ENCODE measurements at places on chromosomes 4 and X. TPM values are rescaled to one million over a fixed set of nuclear protein-coding genes. Genes with fewer than 3 reads are reported as not detected.

Gene OCIAD2
- 20.0 TPM for polyA plus RNA-seq

Gene SHROOM2
- 7.6 TPM for polyA plus RNA-seq

Gene IL9R
- polyA plus RNA-seq: not detected

Gene GIMD1
- polyA plus RNA-seq: not detected

Gene MUC7
- not detected for polyA plus RNA-seq

Gene DUX4
- polyA plus RNA-seq: not detected

Gene DIPK2B
- 34.1 TPM for polyA plus RNA-seq

Gene LRCH2
- polyA plus RNA-seq: 7.0 TPM

Gene WDFY3
- polyA plus RNA-seq: 36.8 TPM

Gene MAOA
- 74.2 TPM for polyA plus RNA-seq

Gene TMPRSS11B
- polyA plus RNA-seq: not detected

Gene TMEM150C
- 39.8 TPM for polyA plus RNA-seq

DNA sequence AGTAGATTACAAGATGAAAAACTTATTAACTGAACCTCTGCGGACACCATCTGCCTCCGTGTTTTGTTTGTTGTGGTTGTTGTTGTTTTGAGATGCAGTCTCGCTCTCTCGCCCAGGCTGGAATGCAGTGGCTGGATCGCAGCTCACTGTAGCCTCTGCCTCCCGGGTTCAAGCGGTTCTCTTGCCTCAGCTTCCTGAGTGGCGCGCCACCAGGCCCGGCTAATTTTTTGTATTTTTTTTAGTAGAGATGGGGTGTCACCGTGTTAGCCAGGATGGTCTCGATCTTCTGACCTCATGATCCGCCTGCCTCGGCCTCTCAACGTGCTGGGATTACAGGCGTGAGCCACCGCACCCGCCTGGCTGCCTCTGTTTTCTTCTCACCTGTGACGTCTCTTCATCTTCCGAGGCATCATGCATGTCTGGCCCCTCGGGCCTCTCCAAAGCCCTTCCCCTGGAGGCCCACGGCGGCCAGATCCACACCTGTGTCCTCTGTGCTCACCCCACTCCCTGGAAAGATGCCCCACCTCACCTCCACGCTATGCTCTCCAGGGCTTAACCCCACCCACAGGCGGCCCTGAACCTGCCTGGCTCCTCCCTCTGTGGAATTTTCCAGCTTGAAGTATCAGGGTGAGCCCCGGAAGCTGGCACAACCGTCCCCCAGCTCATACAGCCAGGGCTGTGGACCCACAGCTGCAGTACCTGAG, 77.0 kb upstream of the MXD4 start:
- DNase-seq: no peak

DNA sequence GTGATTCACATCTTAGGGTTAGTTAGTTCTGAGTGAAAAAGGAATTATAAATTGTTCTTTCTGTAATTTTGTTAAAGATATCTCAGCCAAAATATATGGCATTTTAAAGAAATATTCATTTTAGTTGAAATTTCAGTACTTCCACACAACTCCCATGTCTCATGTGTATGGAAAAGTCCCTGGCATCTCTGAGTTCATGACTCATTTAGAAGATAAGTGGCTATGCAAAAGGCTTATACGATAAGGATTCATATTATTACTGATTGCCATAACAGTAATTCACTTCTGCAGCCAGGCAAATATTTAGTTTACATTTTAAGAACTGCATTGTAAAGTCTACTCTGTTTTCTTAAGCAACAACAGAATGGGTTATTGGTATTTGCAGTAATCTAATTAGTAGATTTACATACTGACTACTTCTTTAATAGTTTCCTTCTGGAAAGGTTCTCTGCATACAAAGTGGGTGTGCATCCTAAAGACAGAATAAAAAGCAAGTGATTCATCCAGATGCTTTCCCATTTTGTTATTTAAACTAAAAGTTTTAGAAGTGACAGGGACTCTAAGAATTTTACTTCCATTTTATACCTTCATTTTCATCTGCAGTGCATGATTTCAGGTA, 682.4 kb upstream of the PABPC4L start:
- no peak for DNase-seq

DNA sequence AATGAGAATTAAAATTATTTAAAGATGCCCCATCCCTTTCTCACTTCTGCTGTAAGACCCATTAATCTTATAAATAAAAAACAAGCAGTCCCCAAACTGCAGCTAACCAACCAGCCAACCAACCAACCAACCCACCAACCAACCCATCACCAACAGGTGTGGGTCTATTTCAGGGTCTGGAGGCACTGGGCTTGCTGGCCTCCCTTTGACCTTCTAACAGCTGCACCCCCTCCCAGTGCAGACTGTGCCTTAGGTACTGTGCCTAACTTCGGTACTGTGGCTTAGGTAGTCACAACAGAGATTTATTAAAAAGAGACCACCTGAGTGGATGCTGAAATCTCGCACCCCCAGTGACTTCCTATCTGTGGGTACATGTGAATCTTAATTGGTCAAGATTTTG, 128.1 kb downstream of the SORBS2 start:
- no peak for DNase-seq

DNA sequence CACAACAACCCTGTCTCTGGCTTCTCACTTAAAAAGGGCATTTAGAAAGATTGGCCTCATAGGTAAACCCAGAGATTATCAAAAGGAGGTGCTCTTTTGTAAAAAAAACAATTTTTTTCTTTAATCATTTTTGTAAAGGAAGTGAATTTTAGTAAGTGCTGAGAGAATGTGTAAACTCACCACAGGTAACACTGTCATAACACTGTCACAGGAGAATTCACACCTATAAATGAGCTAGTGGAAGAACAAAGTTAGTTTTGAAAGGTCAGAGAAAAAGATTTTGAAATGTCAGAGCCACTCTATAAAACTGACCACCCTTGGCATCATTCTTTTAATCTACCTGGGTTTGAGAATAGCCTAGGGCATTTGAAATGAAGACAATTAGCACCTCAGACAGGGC, 3.3 kb upstream of the SH2D1A start:
- DNase-seq: no peak

DNA sequence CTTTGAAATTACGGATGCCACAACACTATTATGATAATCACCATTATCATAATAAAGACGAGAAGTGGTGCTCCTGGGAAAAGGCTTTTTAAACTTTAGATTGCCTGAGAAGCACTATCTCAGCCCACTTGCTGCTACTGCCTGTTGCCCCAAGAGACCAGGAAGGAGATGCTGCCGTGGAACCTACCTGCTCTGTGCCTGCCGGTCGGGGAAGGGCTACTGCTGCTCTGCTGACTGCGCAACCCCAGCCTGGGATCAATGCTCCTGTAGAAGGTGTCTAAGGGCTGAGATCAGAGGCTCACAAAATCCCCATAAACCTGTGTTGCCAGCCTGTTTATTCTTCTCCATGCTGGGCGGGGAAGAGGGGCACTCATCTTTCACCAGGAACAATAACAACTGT, 145.3 kb upstream of the VCX3B start:
- DNase-seq: no peak

GRCh38 chrX:119693996-119694451, 1.1 kb upstream of the SEPTIN6 start:
- DNase-seq: peak; percentile 43

DNA sequence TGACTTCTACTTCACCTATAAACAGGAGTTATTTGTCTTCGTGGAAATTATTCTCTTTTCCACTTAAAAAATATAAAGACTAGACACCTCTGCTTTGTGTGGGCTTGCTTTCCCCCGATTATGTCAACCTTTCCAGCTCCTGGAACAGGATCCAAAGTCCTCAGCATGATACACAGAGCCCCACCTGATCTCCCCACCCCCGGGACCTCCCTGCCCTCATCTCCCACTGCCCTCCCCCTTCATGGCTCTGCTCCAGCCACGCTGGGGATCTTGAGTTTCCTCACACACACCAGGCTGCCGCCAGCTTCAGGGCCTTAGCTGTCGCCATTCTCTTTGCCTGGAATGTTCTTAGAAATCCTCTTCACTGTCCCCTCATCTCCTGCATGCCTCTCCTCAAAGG, 55.3 kb downstream of the MBNL3 start:
- DNase-seq: no peak

GRCh38 chrX:143095816-143096215, 70.1 kb downstream of the SPANXN4 start:
- DNase-seq: no peak

GRCh38 chr4:150949943-150950342, 65.1 kb downstream of the LRBA start:
- DNase-seq: no peak

- DNase-seq: no peak
Measured at GRCh38 chrX:95721011-95721410, 963.6 kb upstream of the DIAPH2 start.

DNA sequence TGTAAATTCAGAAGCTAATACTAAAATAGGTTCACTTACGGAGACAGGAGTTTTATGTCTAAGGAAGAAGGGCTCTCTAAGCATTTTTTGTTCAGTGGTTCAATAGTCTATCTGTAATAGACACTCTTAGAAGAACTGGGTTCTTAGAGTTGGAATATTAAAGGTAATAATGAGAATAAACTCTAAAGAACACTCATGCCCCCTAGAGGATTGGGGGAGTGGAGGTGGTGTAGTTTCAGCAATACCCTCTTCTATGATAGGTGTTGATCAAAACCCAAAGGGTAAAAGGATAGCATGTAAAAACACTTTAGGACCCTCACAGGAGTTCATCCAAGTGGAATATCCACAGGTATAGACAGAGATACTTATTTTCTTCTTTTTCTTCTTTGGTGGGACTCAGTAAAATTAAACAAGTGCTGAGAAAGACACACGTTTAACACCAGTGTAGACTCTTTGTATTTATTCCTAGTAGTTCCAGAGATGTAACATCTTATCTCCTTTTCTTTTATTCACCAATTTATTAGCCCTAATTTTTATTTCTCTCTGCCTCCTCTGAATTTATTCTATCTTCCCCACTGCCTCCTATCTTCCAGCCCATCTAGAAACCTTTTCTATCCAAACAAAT, 25.7 kb upstream of the MND1 start:
- peak; percentile 37 for DNase-seq

- DNase-seq: no peak
Measured at GRCh38 chrX:70128071-70128470, 5.2 kb upstream of the IGBP1 start.

GRCh38 chrX:15016051-15016450, 142.8 kb downstream of the MOSPD2 start:
- DNase-seq: no peak

GRCh38 chr4:2638730-2639129, 102.3 kb downstream of the FAM193A start:
- no peak for DNase-seq

GRCh38 chr4:103026868-103027267, 7.4 kb upstream of the SLC9B1 start:
- no peak for DNase-seq

DNA sequence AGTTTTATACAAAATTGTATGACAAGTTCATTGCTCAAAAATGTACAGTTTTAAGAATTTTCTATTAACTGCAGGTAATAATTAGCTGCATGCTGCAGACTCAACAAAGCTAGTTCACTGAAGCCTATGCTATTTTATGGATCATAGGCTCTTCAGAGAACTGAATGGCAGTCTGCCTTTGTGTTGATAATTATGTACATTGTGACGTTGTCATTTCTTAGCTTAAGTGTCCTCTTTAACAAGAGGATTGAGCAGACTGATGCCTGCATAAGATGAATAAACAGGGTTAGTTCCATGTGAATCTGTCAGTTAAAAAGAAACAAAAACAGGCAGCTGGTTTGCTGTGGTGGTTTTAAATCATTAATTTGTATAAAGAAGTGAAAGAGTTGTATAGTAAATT, 131.0 kb downstream of the TET2 start:
- no peak for DNase-seq

DNA sequence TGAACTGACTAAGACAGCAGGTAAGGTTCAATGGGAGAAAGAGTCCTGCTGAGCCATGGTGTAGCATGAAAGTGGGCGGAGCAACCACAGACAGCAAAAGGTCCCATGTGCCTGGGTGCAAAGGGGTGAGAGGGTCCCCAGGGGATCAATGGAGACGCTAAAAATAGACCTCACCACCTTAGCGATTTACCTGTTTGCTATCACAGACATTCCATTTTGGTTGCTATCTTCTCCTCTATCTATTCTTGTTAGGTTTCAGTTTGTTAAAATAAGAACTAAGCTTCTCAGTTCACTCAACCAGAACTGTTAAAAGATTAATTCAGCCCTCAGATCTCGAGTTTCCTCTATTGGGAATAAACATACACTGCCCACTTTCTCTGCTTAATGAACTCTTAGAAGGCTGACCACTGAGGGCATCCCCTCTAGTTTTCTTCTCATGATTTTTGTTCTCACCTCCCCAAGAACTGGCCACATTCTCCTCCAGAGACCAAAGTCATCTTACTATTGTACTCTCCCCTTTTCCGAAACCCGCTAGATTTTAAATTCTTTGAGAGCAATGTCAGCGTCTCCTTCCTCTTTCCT, 136.7 kb downstream of the PARM1 start:
- DNase-seq: no peak

DNA sequence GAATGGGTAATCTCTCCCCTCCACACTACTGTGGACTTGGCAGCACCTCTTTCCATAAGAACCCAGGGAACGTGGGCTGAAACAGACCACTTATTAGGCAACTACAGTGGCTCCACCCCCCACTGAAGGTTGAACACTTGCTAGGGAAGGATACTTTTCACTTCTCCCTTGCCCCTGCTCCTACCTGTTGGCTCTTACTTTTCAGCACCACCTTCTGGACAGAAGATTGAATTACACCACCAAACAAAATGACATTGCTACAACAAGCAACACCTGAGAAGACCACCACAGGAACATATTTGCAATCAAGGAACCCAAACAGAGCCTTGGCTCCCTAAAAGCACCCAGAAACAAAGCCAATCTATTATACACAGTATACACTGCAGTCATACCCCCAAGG, 132.1 kb upstream of the CXCL13 start:
- DNase-seq: no peak

GRCh38 chr4:36677112-36677511, 395.7 kb downstream of the DTHD1 start:
- DNase-seq: no peak

GRCh38 chr4:20203508-20203907, 48.2 kb upstream of the SLIT2 start:
- DNase-seq: no peak

DNA sequence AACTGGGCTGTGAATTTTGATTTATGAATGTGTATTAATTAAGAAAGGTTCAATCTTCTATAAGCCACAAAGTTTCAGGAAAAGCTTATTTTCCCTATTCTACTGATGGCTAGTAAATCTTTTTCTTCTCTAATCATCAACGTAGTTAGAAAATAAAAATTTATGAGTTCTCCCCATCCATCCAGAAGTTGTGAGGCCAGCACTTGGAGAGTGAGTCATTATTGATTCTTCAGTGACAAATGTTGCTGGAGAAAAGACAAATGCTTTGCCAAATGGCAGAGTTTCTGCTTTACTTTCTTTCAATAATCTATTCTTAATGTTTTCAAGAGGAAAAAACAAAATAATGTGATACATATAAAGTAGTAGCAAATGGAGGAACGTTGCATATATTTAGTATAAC, 11.3 kb upstream of the GRXCR1 start:
- DNase-seq: no peak

DNA sequence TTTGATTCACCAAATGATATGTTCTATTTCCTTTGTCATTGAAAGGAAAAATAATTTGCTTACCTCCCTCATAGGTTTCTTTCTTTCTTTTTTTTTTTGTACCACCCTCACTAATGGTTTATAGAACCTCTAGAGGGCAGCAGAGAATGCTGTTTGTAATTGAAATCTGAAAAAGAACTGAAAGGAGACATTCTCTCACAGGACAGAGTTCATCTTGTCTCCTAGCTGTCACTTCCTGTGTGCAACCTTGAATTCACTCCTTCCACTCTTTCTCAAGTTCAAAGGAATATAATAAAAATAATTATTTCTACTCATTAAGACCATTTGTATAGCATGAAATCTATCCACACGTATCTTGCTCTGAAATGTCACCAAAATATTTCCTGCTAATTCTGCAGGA, 51.0 kb downstream of the GUCY1B1 start:
- DNase-seq: no peak
